HFFc6 (cell line): ENCODE measurements at places on chromosomes 3 and 15. TPM values are rescaled to one million over a fixed set of nuclear protein-coding genes. Genes with fewer than 3 reads are reported as not detected.

DLL4 gene
- 0.13 to 0.29 TPM in 2 of 3 replicates, not detected in the other for total RNA-seq

SELENOK gene
- 28.6 to 32.4 TPM (median 31.4 TPM) in 3 replicates for total RNA-seq

DNA sequence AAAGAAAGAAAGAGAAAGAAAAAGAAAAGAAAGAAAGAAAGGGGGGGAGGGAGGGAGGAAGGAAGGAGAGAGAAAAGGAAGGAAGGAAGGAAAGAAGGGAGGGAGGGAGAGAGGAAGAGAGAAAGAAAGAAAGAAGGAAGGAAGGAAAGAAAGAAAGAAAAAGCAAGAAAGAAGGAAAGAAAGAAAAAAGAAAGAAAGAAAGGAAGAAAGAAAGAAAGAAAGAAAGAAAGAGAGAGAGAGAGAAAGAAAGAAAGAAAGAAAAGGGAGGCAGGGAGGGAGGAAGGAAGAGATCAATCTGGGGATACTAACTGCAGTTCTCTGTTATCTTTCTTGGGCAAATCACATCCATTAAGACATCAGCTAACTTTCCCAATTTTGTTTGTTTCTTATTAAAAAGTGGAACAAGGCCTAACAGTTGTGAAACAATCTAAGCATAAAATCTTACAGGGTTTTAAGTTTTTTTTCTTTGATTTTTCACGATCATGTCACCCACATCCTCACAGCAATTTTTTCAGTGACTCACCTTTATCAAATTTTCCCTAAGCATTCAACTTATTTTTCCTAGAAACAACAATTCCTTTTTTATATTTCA lies 36.8 kb downstream of the TBC1D2B start:
- DNase-seq: no peak

DNASE1L3 gene
- not detected in 3 replicates for total RNA-seq

DNA sequence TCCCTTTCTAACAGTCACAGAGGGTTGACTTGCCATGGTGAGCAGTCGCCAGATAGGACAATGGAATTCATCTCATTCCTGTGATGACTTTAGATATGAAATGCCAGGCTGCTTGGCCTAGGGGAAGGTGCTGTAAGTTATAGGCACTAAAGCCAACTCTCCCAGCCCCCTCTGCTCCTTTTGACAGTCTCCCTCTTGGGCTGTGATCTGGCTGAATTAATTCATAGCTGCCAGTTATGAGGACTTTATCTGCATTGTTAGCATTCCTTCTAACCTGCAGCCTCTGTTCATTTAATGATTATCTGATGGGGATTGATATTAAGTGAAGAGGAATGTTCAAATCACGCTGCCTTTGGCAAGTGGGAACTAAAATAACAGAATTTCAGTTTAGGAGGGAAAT lies 427.1 kb upstream of the RASGRP1 start:
- no peak for DNase-seq

SPATA12 gene
- not detected in 2 replicates for total RNA-seq

SEMA3F gene
- 20.5 and 31.5 TPM in 2 replicates for total RNA-seq

UROC1 gene
- total RNA-seq: not detected in 3 replicates

RASL12 gene
- total RNA-seq: not detected in 3 replicates

MORF4L1 gene
- 371 to 398 TPM (median 381 TPM) in 3 replicates for total RNA-seq

PAQR5 gene
- 1.2 to 1.8 TPM (median 1.8 TPM) in 3 replicates for total RNA-seq

- DNase-seq: no peak
Measured at GRCh38 chr3:191401775-191402357, 59.1 kb upstream of the PYDC2 start.

GRCh38 chr15:68484220-68484619 lies 52.3 kb upstream of the ITGA11 start:
- no peak for DNase-seq

DNA sequence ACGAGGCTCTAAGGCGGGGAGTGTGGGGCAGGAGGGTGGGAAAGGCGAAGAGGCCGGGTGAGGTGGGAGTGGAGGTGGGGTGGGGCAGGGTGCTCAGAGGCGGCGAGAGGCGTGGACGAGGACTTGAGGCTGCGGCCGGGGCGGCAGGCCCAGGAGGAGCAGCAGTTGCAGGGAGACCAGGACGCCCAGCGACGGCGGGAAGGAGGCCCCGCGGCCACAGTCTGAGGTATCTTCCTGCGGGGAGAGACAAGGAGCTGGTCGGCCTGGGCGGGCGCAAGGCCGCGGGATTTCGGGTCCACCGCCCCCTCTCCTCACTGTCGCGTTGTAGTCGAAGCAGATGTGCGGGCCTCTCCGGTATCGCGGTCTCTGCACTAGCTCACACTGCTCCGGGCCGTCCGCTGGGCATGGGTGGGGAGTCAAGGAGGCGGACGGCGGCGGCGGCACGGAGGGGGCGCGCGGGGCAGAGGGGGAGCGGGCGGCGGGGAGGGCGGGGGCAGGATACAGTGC lies 5.3 kb upstream of the TMEM115 start:
- DNase-seq: no peak

BSN gene
- 0.05 to 0.10 TPM (median 0.06 TPM) in 3 replicates for total RNA-seq

- peak; percentile 74 for DNase-seq
Measured at GRCh38 chr3:21705769-21706168, 45.2 kb downstream of the ZNF385D start.

GRCh38 chr15:96851613-96852012 lies 521.1 kb downstream of the NR2F2 start:
- DNase-seq: no peak

DNA sequence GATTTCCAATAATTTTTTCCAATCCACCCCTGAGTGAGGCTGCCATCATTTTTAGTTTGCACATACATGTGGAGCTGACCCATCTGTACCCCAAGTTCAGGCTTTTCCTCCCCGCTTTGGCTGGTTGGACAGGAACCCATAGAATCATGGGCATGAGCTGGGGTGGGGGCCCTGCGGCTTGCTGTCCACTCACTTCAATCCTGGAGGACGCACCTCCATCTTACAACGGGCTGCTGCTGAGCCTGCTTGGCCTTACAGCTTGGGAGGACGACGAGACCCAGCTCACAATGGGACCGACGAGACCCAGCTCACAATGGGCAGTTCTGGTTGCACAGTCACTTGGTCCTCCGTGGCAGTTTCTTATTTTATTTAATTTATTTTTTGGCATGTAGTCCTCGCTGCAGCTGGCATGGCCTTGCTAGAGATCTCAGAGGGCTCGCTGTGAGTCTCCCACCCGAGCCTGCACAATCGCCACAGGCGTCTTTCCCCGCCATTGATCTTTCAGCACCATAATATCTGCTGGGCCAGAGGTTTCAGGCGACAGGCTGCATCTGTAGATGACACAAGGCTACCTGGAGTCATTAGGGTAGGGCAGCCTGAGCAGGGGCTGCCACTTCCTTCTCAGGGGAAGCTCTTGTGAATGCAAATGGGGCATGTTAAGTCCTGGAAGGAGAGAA lies 19.6 kb upstream of the EPHB3 start:
- DNase-seq: no peak

LEO1 gene
- 23.5 to 29.7 TPM (median 25.7 TPM) in 3 replicates for total RNA-seq

KAT2B gene
- total RNA-seq: 7.3 and 11.1 TPM in 2 replicates

DNA sequence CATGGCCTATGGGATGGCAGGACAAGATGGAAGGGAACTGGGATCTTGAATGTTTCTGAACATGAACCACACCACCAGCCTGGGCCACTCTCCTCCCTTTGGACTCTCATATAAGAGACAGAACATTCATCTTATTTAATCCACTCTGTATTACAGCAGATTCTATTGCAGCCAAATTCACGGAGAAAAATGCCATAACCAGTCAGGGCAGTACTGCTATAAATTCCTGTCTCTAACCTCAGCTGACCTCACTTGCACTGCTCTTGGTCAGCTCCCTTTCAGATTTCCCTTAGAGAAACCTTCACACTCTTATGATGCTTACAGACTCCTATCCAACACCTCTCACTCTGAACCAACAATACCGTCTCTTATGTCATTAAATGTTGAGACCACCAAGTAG lies 101.4 kb downstream of the RYK start:
- peak; percentile 11 for DNase-seq

GHSR gene
- not detected in 3 replicates for total RNA-seq

ROPN1 gene
- total RNA-seq: not detected in 3 replicates

GRCh38 chr15:97425596-97425995 lies 534.9 kb upstream of the ARRDC4 start:
- no peak for DNase-seq

ATP8B4 gene
- total RNA-seq: 0.39 and 0.97 TPM in 2 replicates

GRCh38 chr3:71680603-71681002 lies 44.6 kb downstream of the EIF4E3 start:
- DNase-seq: peak; percentile 60

PPP1R2 gene
- 42.6 to 45.8 TPM (median 42.7 TPM) in 3 replicates for total RNA-seq

NLGN1 gene
- total RNA-seq: 9.8 to 15.2 TPM (median 10.0 TPM) in 3 replicates

- no peak for DNase-seq
Measured at GRCh38 chr3:126264381-126264780, 84.0 kb upstream of the ALDH1L1 start.

- DNase-seq: no peak
Measured at GRCh38 chr3:23244324-23245041, 41.4 kb downstream of the UBE2E2 start.
